ENCODE measurements at places on chromosomes 2 and 18.

GRCh38 chr18:70640336-70640887 lies 351.6 kb downstream of the SOCS6 start:
- DNase-seq: no peak

DNA sequence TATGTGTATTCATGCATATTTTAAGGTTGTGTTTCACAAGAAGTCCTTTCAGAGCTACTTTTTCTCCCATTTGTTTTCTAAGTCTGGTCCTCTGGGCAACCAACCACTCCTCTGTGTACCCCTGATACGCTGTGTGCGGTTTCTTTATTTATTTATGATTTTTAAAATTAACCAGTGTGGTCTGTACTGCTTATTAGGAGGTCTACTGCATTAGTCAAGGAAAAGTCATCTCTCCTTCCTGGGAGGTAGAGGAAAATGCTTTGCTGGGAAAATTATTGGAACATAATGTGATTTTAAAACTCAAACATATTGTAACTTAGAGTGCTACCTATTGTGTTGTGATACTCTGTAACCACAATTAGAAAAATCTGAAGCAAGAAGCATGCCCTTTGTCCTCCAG lies 1404.3 kb downstream of the SUCLG1 start:
- DNase-seq: peak; percentile 20

GRCh38 chr2:64737547-64737946 lies 83.8 kb upstream of the SERTAD2 start:
- DNase-seq: no peak

GRCh38 chr2:128817813-128818212 lies 499.1 kb upstream of the HS6ST1 start:
- DNase-seq: no peak

DNA sequence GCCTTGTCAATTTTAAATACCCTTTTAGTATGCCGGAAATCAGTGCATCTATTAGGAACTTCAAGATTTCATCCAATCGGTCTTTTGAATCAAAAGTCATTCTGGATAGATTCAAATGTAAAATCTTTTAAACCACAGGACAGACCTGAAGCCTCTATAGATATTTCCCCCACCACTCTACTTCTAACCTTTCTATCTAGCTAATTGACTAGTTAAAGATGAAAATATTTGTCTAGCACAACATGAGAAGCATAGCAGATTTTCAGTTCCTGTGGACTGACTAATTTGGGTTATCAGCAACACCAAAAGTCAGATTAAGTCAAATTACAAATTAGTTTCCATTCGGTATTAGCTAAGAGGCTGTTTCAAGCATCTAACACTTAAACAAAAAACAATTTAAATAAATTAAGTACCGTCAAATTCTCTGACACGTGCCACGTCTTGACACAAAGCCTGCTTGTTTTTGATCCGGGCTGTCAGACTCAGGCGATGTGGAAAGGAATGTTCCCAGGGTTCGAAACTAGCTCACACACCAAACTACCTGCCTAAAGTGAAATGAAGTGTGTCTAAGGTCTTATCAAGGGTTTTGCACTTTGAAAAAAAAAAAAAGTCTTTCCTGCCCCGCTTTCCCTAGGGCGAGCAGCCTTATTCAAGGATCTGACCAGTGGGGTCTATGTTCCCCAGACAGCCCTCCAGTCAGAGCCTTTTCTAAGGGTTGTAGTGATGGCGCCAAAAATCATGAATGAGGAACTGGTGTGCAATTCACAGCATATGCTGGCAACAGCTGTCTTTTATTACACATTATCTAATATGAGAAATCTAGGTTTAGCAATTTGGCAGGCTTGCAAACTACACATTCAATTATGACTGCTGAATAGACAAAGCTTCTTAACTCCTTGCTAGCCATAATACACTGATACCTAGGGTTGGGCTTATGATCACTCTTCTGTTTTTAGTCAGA lies 4.7 kb downstream of the CYTIP start:
- peak; percentile 14 for DNase-seq

DNA sequence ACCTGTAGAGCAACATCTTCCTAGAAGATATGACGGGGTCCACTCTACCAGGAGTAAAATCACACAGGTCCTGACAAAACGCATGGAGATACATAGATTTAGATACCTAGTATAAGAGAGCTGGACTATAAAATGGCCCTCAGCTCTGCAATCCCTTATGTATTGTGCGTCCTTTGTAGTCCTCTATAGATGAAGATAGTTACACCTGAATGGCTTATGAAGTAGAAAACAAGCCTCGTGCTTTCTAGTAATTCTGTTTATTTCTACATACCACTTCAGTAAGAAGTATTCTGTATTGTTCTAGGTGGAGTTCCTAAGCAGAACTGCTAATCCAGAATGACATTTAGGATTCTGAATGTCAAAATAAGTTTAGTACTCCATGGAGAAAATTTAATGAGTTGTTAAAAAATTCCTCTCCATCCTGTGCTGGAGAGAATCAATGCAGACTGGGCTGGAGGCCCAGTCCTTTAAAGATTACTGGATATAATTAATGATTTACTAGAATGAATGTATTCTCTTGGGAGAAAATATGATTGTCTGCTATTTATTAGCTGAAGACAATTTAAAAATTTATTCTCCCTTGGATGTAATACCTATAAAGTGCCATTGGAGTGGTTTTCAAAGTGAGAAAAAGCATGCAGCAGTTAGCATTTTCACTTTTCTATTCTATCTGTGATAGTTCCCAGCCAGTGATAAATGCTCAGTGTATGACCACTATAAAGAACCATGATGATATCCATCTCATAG lies 147.3 kb upstream of the UNC80 start:
- peak; percentile 23 for DNase-seq

GRCh38 chr2:17680119-17680518 lies 73.5 kb downstream of the SMC6 start:
- DNase-seq: no peak

DNA sequence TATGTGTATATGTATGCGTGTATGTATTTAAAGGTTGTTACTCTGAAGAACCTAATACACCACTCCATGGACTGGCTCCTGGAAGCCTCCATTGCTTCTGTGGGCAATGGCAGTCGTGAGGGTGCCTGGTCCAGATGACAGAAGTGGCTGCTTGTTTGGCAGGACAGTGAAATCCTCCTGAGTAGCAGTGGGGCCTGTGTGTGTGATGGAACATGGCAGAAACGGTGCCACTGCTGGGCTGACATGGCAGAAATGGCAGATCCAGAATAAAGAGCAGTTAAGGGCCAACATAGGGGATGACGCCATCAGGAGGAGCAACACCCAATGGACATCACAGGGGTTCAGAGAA lies 6.1 kb upstream of the CPLX4 start:
- no peak for DNase-seq

GRCh38 chr2:152421521-152422370 lies 86.8 kb downstream of the FMNL2 start:
- DNase-seq: peak; percentile 97

DNA sequence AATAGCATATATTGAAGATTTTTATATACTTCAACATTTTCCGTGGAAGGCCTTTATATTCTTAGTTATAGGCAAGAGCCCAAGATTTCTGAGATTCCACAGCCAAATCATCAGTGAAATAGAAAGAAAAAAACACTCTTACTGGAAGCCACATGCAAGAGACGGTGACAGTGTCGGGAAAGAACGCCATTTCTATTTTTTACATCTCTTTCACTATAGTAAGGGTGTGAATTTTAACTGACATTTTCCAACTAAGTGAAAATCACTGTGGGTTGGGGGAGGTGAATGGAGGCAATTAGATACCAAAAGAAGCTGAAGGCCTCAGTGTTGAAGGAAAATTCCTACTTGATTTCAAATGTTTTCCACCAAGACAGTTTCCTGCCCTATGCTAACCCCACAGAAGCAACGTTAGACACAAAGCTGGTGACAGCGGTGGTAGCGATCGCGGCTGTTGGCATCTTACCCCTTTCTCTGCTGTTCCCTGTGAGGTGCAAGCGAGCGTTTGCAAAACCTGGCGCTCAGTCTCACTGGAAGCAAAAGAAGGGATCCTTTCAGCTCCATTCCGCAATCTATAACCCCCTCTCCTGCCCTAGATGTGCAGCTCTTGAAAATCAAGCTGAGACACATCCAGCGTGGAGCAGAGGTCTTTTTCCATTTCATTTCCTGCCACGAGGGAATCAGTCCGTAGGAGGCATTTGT lies 20.0 kb downstream of the ID2 start:
- DNase-seq: no peak

- DNase-seq: no peak
These were observed 165.2 kb downstream of the PTH2R start for GRCh38 chr2:208571764-208572131.

GRCh38 chr18:67951137-67951536 lies 434.6 kb upstream of the DSEL start:
- no peak for DNase-seq

DNA sequence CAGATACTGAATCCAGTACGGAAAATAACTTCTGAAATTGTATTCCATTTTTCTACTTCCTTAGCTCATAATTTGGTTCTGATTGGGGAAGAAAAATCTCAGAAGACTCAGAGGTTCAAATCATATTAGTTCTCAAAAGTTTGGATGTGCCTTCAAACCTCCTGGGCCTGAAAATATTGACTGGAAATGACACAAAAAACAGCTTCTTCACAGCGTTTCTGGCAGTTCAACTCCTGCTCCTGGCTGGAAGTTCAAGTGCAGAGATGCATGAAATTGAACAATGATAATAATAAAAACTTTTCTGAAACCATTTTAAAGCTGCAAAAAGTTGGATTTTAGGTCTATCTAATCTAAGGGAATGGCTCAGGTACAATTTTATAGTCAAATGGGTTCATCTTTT lies 1459.9 kb upstream of the CELF4 start:
- no peak for DNase-seq

GRCh38 chr2:207599636-207600035 lies 25.6 kb downstream of the METTL21A start:
- no peak for DNase-seq

DNA sequence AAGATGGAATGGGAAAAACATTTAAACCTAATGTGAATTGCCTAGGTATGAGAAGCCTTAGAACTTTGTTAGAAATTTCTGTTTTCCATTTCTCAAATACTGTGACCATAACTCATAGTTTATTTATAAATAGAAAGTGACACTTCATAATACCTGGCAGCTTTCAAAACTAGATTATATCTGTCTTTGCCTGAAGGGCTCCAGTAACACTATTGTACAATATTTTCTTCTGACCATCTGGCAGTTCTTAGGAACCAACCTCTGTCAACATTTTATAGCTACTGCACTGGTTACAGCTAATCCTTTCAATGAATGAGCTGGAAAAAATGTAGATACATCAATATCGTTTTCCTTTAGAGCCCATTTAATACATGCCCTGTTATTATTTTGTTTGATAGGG lies 237.4 kb downstream of the CAMKMT start:
- DNase-seq: no peak

GRCh38 chr2:232810444-232810843 lies 34.1 kb upstream of the KCNJ13 start:
- DNase-seq: no peak

- no peak for DNase-seq
These were observed 569.8 kb upstream of the MEX3C start for GRCh38 chr18:51767293-51767692.

- DNase-seq: peak; percentile 87
These were observed 918 bp upstream of the NABP1 start for GRCh38 chr2:191676790-191677645.

- peak; percentile 38 for DNase-seq
These were observed 69.8 kb downstream of the NFATC1 start for GRCh38 chr18:79465392-79465991.

DNA sequence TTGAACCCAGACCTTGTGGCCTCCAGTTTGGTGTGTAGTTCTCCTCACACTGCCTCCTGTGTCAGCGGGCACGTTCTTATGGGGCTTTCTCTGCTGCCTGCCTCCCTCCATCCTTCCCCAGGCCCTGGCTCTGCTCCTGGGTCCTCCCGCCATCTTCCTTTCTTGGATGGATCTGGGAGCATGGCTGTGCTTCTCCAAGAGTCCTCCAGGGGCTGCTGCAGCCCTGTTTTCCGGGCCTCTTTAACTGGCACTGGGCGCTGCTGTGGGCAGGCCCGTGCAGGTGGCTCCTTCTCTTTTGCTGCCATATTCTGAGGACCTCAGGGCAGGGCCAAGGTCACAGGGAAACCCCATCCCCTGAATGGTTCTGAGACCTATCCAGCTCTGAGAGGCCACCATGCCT lies 17.8 kb downstream of the THNSL2 start:
- no peak for DNase-seq

DNA sequence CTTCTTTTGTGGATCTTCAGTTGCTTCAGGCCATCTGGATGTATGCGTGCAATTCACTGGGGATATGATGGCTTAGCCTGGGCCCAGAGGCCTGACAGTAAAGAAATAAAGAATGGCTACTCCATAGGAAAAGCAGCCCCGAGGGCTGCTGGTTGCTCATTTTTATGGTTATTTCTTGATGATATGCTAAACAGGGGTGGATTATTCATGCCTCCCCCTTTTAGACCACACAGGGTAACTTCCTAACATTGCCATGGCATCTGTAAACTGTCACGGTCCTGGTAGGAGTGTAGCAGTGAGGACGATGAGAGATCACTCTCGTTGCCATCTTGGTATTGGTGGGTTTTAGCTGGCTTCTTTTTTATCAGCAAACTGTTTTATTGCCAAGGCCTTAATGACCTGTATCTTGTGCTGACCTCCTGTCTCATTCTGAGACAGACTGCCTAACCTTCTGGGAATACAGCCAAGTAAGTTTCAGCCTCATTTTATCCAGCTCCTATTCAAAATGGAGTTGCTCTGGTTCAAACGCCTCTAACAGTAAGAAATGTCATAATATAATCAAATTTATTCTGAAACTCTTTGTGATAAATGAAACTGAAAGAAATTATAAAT lies 60.5 kb downstream of the DSEL start:
- no peak for DNase-seq

DNA sequence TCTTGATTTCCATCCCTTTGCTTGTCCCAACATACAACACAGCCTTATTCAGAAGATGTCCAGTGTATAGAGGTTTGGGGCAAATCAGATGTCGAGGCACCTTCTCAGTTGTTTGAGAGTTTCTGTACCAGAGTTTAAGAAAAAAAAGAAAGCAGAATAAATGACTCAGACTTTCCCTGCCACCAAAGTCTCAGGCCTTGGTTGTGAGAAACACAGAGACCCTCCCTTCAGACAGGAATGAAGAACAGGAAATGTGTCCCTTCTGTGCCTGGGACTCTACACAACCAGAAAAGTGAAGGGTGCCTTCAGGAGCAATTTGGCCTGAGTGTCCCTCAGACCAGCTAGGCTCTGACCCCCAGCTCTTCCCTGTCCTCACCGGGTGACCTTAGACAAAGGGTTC lies 37.3 kb upstream of the REL start:
- DNase-seq: no peak

GRCh38 chr2:80291656-80292055 lies 12.9 kb downstream of the LRRTM1 start:
- no peak for DNase-seq

GRCh38 chr2:190717306-190717705 lies 68.4 kb downstream of the NAB1 start:
- DNase-seq: no peak

GRCh38 chr2:147389218-147389617 lies 455.6 kb upstream of the ACVR2A start:
- DNase-seq: no peak

- no peak for DNase-seq
These were observed 132.0 kb downstream of the ALPK2 start for GRCh38 chr18:58496937-58497336.

- no peak for DNase-seq
These were observed 250.4 kb upstream of the STON1 start for GRCh38 chr2:48279344-48280090.

Measured in kidney tubule cell (primary cell).